ENCODE measurements at places on chromosomes 7 and 10.

DNA sequence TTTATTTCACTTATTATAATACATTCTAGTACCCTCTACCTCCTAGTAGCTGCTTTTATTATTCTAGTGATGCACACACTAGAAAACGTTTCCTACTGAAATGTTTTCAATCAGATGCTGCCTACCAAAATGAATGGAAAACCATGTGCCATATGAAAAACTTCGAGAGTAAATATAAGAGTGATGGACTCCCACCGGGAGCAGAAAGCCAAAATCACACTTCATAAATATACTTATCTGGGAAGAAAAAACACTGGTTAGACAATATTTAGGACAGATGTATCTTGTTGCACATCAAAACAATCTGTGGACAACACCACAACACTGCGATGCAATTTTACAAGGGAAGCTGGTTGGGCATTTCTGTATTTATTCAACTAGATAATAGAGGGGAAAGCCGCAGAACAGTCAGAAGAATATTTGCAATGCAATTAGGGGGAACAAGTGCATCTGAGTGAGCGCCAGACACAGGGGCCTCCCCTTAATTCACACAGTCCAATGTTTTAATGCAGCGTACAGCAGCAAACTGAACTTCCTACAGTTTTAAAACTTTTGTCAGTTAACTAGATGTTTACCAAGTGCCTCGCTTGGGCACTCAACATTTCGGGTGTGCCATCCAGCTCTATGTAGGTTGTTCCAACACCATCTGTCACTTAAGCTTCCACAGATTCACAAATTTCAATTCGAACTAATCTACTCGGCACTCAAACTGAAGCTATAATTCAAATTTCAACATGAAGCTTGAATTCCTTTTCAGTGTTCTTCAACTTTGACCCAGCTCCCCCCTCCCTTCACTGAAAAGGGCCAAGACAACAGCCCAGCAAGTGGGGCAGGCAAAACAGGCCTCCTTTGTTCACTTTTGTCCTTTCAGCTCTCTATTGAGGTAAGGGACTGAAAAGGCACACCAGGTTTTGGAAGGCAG, 7.4 kb downstream of the NRCAM start:
- DNase-seq = no peak
- no peaks in the 10 kb centered on the region for H3K4me1 ChIP-seq
- no peak overlapping the region for H3K4me3 ChIP-seq
- peaks cover 21% of the 10 kb centered on the region for H3K27me3 ChIP-seq

- peaks cover 25% of the 10 kb centered on the region for H3K4me1 ChIP-seq
- peak; percentile 84 for DNase-seq
- H3K4me3 ChIP-seq = no peak overlapping the region
- no peaks in the 10 kb centered on the region for H3K27me3 ChIP-seq
Observed at GRCh38 chr10:11165591-11166543, 148.2 kb downstream of the CELF2 start.

GRCh38 chr7:127911968-127912511, 119.2 kb downstream of the LRRC4 start:
- peaks cover 2% of the 10 kb centered on the region for H3K4me1 ChIP-seq
- H3K36me3 ChIP-seq = peaks cover 9% of the 10 kb centered on the region
- no peak overlapping the region for H3K4me3 ChIP-seq
- H3K27ac ChIP-seq = no peak overlapping the region
- no peak for DNase-seq

DNA sequence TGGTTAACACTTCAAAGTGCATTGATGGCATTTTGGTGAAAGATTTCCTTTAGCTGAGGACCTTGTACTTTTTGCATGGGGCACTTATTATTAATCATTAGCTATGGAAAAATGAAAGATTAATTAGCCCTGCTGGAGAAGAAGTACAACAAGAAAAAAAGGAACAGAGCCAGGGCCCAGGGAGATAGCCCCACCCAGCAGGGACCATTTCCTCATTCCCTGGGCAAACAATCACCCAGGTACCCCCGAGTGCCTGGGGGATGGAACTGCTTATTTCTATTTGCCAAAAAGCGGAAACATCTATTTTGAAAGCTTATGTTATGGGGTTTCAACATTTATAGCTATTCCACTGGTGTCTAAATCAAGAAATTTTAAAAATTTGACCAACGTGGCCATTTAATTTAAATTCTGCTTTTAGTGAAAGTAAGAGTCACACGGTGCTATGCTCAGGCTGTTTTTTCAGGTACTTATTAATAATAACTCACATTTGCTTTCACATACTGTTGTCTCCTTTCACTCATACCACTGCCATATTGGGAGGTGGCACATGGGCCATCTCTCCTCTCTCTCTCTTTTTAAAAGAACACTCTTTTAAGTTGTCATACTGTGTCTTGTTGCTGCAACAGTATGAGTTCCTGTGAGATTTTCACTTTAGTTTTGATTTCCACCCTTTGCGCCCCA, 143.6 kb upstream of the KIF5B start:
- H3K4me3 ChIP-seq = no peak overlapping the region
- no peak overlapping the region for H3K27ac ChIP-seq
- H3K27me3 ChIP-seq = no peaks in the 10 kb centered on the region
- DNase-seq = no peak

GRCh38 chr7:29177963-29178600, 16.5 kb upstream of the CHN2 start:
- H3K36me3 ChIP-seq = no peaks in the 10 kb centered on the region
- DNase-seq = no peak
- H3K4me3 ChIP-seq = no peak overlapping the region
- H3K27ac ChIP-seq = no peak overlapping the region
- H3K27me3 ChIP-seq = peaks cover 20% of the 10 kb centered on the region

DNA sequence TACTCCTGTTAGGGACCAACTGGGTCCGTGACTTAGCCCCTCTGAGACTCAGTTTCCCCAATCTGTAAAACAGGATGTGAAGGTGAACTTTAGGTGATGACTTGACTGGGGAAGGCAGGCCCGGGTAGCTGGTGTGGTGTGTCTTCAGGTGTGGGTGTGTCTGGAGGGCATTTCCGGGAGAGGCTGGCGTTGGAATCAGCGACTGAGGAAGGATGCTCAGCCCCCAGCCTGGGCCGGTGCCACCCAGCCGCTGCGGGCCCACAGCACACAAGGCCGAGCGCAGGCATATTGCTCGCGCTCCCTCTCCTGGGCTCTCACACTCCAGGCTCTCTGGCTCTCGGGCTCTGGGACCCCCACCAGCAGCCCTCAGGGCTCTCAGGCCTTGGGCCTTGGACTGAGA, 31.7 kb upstream of the CNPY1 start:
- H3K27me3 ChIP-seq = peaks cover 25% of the 10 kb centered on the region
- no peak overlapping the region for H3K4me3 ChIP-seq
- no peaks in the 10 kb centered on the region for H3K36me3 ChIP-seq
- H3K4me1 ChIP-seq = no peaks in the 10 kb centered on the region

GRCh38 chr10:72802332-72802731, 91.2 kb upstream of the OIT3 start:
- no peak for DNase-seq
- no peaks in the 10 kb centered on the region for H3K36me3 ChIP-seq
- no peak overlapping the region for H3K27ac ChIP-seq
- peaks cover 10% of the 10 kb centered on the region for H3K4me1 ChIP-seq
- no peak overlapping the region for H3K4me3 ChIP-seq
- peaks cover 3% of the 10 kb centered on the region for H3K27me3 ChIP-seq

DNA sequence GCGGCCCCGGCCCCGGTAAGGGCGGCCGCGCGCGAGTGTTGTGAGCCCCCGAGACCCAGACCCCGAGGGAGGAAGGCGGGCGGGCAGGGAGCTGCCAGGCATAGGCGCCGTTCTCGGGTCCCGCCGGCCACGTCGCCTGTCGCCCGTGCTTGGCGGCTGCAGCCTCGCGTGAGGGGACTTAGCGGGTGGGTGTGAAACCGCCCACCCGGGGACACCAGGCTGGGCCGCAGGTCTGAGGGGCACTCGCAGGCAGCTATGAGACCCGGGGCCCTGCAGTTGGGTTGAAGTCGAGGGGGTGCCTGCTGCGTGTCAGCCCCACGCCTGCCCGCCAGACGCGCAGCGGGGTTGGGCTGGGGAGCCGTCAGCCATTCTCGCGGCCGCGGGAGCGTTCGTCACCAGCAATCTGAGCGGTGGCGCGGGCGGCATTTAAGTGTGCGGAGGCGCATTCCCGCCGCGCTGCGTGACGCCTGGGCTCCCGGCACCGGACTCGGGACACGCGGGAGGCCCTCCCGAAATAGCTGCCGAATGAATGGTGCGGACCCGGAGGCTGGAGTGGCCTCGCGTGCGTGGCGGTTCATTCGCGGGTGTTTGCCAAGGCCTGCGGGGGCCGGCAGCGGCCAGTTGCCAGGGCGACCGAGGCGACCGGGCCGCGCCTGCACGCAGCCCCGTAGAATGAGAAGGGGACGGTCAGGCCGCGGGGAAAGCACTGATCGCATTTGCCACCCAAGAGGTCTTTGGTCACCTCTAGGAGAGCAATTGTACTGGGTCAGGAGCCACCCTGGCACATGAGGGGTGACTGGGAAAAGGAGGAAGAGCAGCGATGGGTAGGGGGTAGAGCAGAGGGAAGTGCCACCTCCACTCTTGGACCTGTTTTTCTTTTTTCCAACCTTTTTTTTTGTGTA, 750 bp downstream of the ZNF398 start:
- peak overlapping the region; percentile 82 for H3K4me3 ChIP-seq
- H3K36me3 ChIP-seq = peaks cover 12% of the 10 kb centered on the region
- peak; percentile 77 for DNase-seq
- no peaks in the 10 kb centered on the region for H3K27me3 ChIP-seq

- peak overlapping the region; percentile 63 for H3K4me3 ChIP-seq
- H3K36me3 ChIP-seq = no peaks in the 10 kb centered on the region
- DNase-seq = no peak
Observed at GRCh38 chr7:39855325-39855674, 94.8 kb upstream of the CDK13 start.

- no peaks in the 10 kb centered on the region for H3K36me3 ChIP-seq
- no peaks in the 10 kb centered on the region for H3K4me1 ChIP-seq
- H3K27me3 ChIP-seq = peaks cover 3% of the 10 kb centered on the region
Observed at GRCh38 chr10:131195558-131196159, 115.9 kb downstream of the TCERG1L start.

DNA sequence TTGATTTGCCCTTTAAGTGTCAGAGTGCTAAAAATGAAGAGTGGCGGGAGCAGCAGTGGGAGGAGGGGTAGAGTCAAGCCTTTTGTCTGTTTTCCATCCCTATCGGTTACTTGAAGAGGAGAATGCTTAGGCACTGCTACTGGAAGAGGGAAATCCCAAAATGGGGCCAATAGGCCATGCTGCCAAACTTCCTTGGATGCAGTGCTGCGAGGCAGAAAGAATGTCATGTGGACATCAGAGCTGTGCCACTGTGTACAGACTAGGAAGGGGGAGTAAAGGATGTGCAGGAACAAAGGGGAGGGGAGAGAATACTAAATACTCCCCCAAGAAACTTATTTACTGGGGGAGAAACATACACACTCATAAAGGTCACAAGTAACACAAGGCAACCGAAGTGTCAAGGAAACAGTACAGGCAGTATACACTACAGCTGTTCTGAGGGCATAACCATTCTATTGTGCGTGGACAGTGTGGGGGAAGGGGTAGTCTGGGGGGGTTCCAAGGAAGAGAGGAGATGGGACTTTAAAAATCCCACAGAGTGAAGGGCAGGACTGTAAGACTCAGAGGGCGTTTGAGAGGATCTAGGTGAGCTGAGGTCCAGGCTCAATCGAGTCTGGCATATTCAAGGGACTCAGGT, 228.7 kb upstream of the PLXNA4 start:
- H3K4me3 ChIP-seq = no peak overlapping the region
- H3K27me3 ChIP-seq = no peaks in the 10 kb centered on the region
- H3K4me1 ChIP-seq = no peaks in the 10 kb centered on the region
- H3K27ac ChIP-seq = no peak overlapping the region
- H3K36me3 ChIP-seq = no peaks in the 10 kb centered on the region

DNA sequence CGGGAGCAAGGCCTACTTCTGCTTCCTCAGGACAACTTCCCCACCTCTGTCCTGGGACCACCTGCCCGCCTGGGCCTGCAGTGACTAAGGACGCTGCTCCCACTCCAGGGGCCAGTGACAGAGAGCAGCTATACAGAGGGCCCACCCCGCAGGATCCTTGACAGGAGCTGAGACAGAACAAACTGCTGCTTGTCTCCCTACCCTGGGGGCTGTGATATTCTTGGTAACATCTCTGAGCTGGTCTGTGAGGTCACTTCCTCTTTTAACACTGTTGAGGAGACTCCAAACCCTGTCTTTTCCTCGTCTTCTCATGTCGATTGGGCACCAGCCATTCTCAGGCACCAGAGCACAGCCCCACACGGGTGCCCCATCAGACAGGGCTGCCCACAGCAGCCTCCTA, 6.9 kb upstream of the MRPS24 start:
- H3K27ac ChIP-seq = no peak overlapping the region
- no peak overlapping the region for H3K4me3 ChIP-seq
- DNase-seq = no peak
- H3K27me3 ChIP-seq = peaks cover 3% of the 10 kb centered on the region
- H3K4me1 ChIP-seq = no peaks in the 10 kb centered on the region

DNA sequence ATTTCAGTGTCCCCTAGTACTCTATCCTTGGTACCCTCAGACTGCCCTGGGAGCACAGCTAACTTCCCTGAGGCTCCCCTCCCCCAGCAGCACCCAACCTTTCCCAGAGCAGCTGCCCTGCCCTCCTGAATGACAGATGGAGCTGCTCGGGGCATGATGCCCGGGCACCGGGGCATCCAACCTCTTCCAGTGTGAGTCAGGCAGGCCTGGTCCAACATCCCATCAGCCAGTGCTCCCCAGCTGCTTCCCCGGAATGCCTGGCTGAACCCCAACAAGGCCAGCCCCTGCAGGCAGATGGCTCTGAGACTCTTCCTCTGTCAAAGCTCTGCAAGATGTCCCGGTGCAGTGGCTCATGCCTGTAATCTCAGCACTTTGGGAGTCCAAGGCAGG, 11.9 kb upstream of the TSPAN15 start:
- no peaks in the 10 kb centered on the region for H3K36me3 ChIP-seq
- H3K27ac ChIP-seq = peak overlapping the region; percentile 33
- H3K4me3 ChIP-seq = no peak overlapping the region
- peaks cover 3% of the 10 kb centered on the region for H3K4me1 ChIP-seq
- peaks cover 59% of the 10 kb centered on the region for H3K27me3 ChIP-seq

GRCh38 chr7:1458683-1459511, at the start of gene MICALL2:
Gene MICALL2 (minus strand): TSS chr7:1459470. CDS start chr7:1459326, 144 bp downstream.
- H3K4me1 ChIP-seq = peaks cover 9% of the 10 kb centered on the region
- no peak within 1 kb of the TSS for H3K27ac ChIP-seq
- H3K36me3 ChIP-seq = no peaks in the 10 kb centered on the region
- peaks cover 54% of the 10 kb centered on the region for H3K27me3 ChIP-seq
- H3K4me3 ChIP-seq = peak within 1 kb of the TSS; percentile 57

GRCh38 chr7:55271069-55271626, 94.0 kb upstream of the LANCL2 start:
- no peak overlapping the region for H3K27ac ChIP-seq
- peaks cover 6% of the 10 kb centered on the region for H3K27me3 ChIP-seq
- no peak for DNase-seq
- H3K4me1 ChIP-seq = no peaks in the 10 kb centered on the region
- H3K4me3 ChIP-seq = no peak overlapping the region

DNA sequence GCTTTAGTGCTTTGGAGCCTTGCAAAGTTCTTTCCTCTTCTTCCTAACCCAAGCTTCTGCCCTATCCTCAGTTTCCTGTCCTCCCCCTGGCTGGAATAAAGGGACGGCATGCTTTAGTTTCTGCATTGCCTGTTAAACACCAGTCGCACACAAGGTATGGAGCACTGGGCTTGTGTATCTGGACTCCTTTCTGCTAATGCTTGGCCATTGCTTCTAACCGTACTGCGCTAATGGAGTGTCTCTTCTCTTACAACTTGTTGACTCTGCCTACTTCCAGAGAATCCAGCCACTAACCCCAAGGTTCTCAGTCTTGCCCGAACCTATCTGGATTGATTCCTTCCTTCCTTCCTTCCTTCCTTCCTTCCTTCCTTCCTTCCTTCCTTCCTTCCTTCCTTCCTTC, 120.6 kb downstream of the REEP3 start:
- H3K4me3 ChIP-seq = no peak overlapping the region
- H3K36me3 ChIP-seq = no peaks in the 10 kb centered on the region
- no peak overlapping the region for H3K27ac ChIP-seq
- H3K27me3 ChIP-seq = peaks cover 12% of the 10 kb centered on the region
- no peak for DNase-seq

Data from activated naive CD4-positive, alpha-beta T cell treated with anti-CD3 and anti-CD28 coated beads, Interleukin-2, amount 10 ng/mL, durations not matched to agents 7 days and 5 days (primary cell).